GM23338 (cell line): ENCODE measurements at places on chromosomes 4 and X.

DNA sequence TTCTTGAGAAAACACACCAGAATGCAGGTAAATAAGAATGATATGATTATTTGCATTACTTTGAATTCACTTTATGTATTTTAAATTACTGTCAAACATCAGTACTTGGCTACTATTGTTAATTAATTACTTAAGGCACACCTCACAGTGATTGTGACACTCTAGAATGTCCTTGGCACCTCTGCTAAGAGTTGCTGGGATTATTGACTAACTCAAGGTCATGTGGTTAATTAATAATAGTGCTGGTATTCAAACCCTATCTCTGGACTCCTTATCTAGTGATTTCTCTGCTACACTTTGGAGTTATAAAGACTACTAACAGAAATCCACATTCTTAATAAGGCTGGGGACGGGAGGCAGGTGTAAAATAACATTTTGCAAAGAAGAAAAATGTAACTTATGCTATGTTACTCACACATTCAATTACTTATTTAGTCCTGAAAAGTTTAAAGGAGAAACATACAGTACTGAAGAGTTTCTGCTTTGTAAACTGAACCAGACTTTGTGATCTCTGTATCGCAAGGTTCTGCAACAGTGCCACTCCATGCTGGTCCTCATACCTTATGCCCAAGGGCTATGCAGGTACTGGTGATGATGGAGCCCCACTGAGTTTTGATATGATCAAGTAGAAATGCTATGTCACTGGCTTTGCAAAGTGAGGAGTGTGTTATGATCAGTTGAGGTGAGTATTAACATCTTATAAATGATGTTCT is 242.7 kb downstream of the MID1IP1 start:
- H3K27ac ChIP-seq: no peak overlapping the region
- no peak overlapping the region for H3K4me3 ChIP-seq
- H3K4me1 ChIP-seq: no peaks in the 10 kb centered on the region
- no peaks in the 10 kb centered on the region for H3K36me3 ChIP-seq

GRCh38 chr4:85964298-85964697 is 395.6 kb downstream of the MAPK10 start:
- H3K4me3 ChIP-seq: no peak overlapping the region
- H3K27ac ChIP-seq: no peak overlapping the region
- no peaks in the 10 kb centered on the region for H3K4me1 ChIP-seq
- peak; percentile 29 for DNase-seq
- H3K36me3 ChIP-seq: no peaks in the 10 kb centered on the region
- H3K27me3 ChIP-seq: no peaks in the 10 kb centered on the region

- H3K4me3 ChIP-seq: no peak overlapping the region
- H3K36me3 ChIP-seq: no peaks in the 10 kb centered on the region
- H3K27ac ChIP-seq: no peak overlapping the region
- DNase-seq: peak; percentile 45
- H3K4me1 ChIP-seq: no peaks in the 10 kb centered on the region
- no peaks in the 10 kb centered on the region for H3K27me3 ChIP-seq
Observed at GRCh38 chr4:25427871-25428270, 50.8 kb downstream of the ANAPC4 start.

- H3K27me3 ChIP-seq: no peaks in the 10 kb centered on the region
- no peak overlapping the region for H3K27ac ChIP-seq
- no peaks in the 10 kb centered on the region for H3K36me3 ChIP-seq
Observed at GRCh38 chrX:45233531-45233930, 32.9 kb upstream of the DIPK2B start.

DNA sequence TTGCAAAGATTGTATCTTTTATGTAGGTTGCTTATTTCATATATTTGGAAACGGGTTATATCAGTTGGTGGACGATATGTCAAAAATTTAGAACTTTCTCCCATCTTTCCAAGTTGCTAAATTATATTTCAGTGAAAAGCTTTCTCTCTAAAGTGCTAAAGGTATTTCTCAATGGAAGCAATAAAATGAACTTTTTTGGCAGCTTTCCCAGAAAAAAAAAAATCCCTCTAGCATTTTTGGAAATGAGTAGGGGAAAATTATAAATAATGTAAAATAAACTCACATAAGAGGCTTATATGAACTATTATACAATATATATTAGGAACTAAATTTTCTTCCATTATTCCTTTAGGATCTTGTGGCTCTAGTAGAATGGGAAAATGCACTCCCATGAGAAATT is 152.2 kb downstream of the GRID2 start:
- H3K27ac ChIP-seq: no peak overlapping the region; the same call in 1 of the 2 replicates
- H3K36me3 ChIP-seq: no peaks in the 10 kb centered on the region
- no peak overlapping the region for H3K4me3 ChIP-seq
- H3K4me1 ChIP-seq: peaks cover 91% of the 10 kb centered on the region

DNA sequence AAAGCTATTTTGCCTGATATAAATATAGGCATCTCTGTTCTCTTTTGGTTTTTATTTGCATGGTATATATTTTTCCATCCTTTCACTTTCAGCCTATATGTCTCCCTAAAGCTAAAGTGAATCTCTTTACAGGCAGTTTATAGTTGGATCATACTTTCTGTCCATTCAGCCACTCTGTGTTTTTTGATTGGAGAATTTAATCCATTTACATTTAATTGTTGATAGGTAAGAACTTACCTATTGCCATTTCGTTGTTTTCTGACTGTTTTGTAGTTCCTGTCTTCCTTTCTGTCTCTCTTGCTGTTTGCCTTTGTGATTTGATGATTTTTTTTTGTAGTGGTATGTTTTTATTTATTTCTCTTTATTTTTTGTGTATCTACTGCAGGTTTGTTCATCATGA is 155.9 kb upstream of the ANXA3 start:
- H3K36me3 ChIP-seq: peaks cover 3% of the 10 kb centered on the region; the same call in 1 of the 2 replicates
- peaks cover 11% of the 10 kb centered on the region for H3K4me1 ChIP-seq
- no peak overlapping the region for H3K27ac ChIP-seq
- H3K4me3 ChIP-seq: no peak overlapping the region
- no peaks in the 10 kb centered on the region for H3K27me3 ChIP-seq

- H3K36me3 ChIP-seq: no peaks in the 10 kb centered on the region
- no peak overlapping the region for H3K27ac ChIP-seq
- no peaks in the 10 kb centered on the region for H3K27me3 ChIP-seq
- H3K4me3 ChIP-seq: no peak overlapping the region
- no peak for DNase-seq
- peaks cover 15% of the 10 kb centered on the region; the same call in 1 of the 2 replicates for H3K4me1 ChIP-seq
Observed at GRCh38 chr4:120070196-120070595, 3.5 kb upstream of the MAD2L1 start.

- no peak for DNase-seq
- H3K27ac ChIP-seq: no peak overlapping the region
- no peaks in the 10 kb centered on the region for H3K27me3 ChIP-seq
- H3K4me3 ChIP-seq: no peak overlapping the region
Observed at GRCh38 chr4:88761861-88762523, 64.4 kb upstream of the NAP1L5 start.

- H3K4me3 ChIP-seq: no peak overlapping the region
- H3K27me3 ChIP-seq: no peaks in the 10 kb centered on the region
- DNase-seq: no peak
Observed at GRCh38 chr4:169184236-169184635, 86.5 kb downstream of the SH3RF1 start.

DNA sequence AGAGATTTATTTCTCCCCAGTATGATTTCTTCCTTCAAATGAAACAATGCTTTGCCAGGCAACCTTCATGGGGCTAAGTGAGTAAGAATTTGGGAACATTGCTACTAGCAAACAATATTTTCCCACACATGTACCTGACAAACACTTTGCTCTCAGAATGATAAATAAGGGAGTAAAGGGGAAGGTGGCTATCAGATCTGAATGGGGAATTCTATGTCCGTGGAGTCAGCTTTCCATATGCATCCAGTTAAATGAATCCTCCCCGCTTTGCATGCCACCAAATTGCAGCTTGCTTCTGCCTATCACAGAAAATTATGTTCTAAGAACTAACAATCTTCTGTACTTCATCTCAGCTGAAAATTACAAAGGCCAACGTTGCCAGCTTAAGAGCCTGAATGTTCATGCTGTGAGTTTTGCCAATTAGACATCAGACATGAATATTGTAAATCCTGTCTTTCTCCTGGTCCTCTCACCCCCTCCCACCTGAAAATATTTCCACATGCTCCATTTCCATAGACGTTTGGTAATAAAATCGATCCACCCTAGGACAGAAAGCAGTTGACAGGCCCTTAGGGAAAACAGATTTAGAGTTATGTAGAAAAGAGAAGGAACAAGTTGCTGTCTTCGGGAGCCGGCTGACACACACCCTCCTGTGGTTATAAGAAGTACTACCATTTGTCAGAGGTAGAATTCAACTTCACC is 6.3 kb downstream of the MEPE start:
- H3K27me3 ChIP-seq: no peaks in the 10 kb centered on the region
- H3K36me3 ChIP-seq: no peaks in the 10 kb centered on the region
- DNase-seq: peak; percentile 73
- no peak overlapping the region for H3K4me3 ChIP-seq
- no peaks in the 10 kb centered on the region for H3K4me1 ChIP-seq

DNA sequence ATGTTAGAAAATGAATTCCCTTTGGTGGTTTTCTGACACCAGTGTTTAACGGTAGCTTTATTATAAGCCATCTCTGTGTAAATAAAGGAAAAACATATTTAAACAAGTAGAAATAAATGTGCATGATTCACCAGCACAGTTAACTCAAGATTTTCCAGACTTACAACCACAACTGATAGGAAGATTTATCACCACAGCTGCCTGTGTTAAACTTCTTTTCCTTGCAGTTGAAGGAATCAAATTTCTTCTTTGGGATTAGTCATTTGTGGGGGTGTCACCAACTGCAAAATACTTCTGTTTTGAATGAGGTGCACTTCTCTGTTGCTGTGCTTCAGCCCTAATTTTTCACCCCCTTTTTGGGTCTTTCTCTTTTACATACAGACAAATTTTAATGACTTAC is 128.1 kb upstream of the STK26 start:
- no peak overlapping the region for H3K4me3 ChIP-seq
- H3K27me3 ChIP-seq: no peaks in the 10 kb centered on the region
- H3K36me3 ChIP-seq: no peaks in the 10 kb centered on the region

DNA sequence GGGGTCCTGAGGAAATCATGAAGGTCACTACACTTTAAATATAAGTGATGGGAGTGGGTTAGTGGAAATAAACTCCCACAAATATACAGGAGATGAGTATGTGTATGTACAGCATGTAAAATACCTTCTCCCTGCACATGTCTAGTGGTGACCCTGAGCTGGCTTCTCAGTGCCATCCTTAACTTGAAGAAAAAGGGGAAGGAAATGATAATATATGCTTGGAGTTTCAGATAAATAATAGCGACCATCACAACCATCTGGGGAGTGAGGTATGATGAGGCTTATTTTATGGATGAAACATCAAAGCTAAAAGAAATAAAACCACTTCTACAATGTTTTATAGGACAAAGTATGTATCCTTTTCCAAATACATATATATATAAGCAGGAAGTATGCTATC is 41.0 kb upstream of the SORBS2 start:
- H3K27ac ChIP-seq: no peak overlapping the region
- peaks cover 4% of the 10 kb centered on the region for H3K4me1 ChIP-seq
- no peaks in the 10 kb centered on the region for H3K27me3 ChIP-seq
- no peak overlapping the region for H3K4me3 ChIP-seq
- no peak for DNase-seq

DNA sequence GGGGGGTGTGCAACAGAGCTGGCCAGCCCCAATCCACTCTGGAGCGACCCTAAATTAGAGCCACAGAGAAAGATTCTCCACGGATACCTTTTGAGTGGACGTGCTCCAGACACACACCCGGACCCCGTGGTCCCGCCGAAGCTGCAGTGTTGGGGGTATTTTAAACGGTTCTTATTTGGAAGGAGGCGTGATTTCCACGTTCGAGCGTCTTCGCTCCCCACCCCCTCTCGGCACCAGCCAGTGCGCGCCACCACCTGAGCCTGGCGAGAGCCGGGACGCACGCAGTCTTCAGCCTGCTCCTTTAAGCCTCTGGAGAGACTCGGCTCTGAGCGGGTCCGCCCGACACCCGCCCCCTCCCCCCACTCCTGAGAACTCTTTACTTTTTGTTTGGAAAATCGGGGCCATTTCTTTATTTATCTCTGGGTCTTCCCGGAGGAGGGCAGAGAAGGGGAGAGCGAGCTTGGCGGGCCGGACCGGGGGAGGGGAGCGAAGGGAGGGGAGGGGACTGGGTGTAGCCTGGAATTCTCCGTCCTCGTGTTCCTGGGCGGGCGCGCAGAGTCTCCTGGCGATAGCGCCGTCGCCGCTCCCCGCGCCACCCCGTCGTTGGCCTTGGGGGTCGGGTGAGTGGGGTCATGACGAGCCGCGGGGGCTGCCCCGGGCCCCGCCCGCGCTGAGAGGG is 668 bp upstream of the PTCHD1 start:
- H3K36me3 ChIP-seq: no peaks in the 10 kb centered on the region
- peak overlapping the region; percentile 70 for H3K4me3 ChIP-seq
- peak; percentile 63 for DNase-seq
- no peak overlapping the region for H3K27ac ChIP-seq
- H3K4me1 ChIP-seq: peaks cover 9% of the 10 kb centered on the region; the same call in 1 of the 2 replicates

GRCh38 chrX:15501506-15501905 is 899 bp downstream of the BMX start:
- H3K4me3 ChIP-seq: no peak overlapping the region
- no peak for DNase-seq
- H3K36me3 ChIP-seq: no peaks in the 10 kb centered on the region

DNA sequence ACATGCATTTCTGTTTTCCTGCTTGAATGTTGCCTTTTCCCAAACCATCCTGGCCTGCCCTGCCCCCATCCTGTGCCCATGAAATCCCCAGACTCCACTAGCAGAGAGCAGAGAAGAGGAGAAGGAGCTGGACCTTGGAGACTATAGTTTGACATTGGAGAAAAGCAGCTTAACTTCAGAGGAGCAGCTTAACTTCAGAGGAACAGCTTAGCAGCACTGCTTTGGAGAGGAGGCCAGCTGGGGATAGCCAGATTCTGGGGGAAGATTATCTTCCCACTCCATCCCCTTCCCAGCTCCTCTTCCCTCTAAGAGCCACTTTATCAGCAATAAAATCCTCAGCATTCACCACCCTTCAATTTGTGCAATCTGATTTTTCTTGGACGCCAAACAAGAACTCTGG is 443.0 kb downstream of the PCDH10 start:
- peaks cover 36% of the 10 kb centered on the region for H3K4me1 ChIP-seq
- DNase-seq: no peak
- H3K27me3 ChIP-seq: no peaks in the 10 kb centered on the region
- H3K4me3 ChIP-seq: no peak overlapping the region
- no peaks in the 10 kb centered on the region for H3K36me3 ChIP-seq
- no peak overlapping the region for H3K27ac ChIP-seq

DNA sequence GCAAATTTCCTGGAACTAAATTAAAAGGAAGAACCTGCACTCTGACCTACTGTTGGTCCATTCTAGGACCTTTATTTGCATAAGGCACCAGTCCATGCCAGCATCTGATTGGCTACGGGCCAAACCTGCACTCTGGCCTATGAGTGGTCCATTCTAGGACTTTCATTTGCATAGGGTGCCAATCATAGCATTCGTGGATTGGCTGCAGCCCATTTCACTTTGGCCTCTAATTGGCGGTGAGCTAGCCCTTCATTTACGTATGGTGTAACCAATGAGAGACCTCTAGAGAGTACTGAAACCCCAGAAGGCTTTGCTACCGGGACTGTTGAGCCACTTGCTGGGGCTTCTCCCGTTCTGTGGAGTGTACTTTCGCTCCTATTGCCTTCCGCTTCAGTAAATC is 6.1 kb upstream of the RNF175 start:
- no peak for DNase-seq
- H3K4me1 ChIP-seq: peaks cover 23% of the 10 kb centered on the region
- H3K27ac ChIP-seq: no peak overlapping the region
